ENCODE measurements at places on chromosomes 3 and 15.

DNA sequence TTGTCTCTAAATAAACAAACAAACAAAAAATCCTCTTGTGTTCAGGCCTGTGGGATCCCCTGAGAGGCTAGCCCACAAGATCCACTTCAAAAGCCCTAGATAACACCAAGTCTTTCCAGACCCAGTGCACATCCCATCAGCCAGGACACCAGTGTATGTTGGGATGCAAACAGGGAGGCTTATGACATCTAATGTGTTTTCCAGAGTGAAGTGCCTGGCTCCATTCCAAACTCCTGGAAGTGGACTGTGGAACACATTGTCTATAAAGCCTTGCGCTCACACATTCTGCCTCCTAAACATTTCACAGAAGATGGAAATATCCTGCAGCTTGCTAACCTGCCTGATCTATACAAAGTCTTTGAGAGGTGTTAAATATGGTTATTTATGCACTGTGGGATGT, 57.0 kb downstream of the MLH1 start:
- DNase-seq, result no peak

- DNase-seq, result no peak
Measured at GRCh38 chr15:53831907-53832770, 72.7 kb upstream of the WDR72 start.

- no peak for DNase-seq
Measured at GRCh38 chr15:38788918-38789317, 224.3 kb upstream of the RASGRP1 start.

DNA sequence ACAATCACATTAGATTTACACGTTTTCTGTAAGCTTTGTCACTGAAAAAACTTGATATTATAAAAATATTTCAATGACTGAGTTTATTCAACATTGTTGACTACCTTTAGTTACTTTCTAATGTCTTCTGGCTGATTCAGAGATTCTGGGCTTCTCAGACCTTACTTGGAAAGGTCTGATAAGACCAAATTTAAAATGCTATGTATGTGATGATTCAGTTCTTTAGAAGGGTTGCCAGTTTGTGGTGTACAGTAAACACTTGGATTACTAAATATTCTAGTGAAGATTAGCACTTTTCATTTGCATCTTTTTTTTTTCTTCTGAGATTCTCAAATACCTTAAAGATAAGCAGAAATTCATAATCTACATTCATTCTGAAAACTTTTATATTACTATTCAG, 49.8 kb downstream of the SGO1 start:
- no peak for DNase-seq

DNA sequence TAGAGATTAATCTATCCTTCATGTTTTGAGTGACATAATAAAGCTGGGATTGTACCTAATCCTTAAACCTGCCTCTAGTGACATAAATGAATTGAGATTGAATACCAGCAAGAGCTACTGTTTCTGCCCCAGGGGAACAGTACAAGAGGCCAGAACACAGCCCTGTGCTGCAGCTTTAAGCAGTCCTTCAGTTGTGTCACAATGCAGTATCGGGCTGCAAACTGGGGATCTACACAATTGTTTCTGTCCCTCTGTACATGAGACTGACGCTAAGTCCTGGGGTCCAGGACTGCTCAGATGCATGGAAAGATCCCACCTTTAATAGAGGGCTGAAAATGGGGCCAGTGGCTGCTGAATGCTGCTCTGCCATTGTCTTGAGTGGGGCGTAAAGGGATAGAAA, 87.5 kb downstream of the MINAR1 start:
- no peak for DNase-seq

DNA sequence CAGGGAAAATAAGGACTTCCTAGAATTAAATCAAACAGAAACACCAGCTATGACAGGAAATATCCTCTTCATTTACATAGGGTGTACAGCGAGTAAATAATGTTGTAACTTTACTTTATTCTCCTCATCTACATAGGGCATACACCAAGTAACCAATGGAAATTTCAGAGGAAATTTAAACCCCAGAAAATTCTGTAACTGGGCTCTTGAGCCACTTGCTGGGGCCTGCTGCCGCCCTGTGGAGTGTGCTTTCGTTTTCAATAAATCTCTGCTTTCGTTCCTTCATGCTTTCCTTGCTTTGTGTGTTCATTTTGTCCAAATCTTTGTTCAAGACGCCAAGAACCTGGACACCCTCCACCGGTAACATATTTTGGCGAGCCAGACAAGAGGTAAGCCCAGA, 990.4 kb upstream of the CADM2 start:
- DNase-seq, result no peak

- no peak for DNase-seq
Measured at GRCh38 chr3:187521546-187521945, 148.6 kb downstream of the SST start.

DNA sequence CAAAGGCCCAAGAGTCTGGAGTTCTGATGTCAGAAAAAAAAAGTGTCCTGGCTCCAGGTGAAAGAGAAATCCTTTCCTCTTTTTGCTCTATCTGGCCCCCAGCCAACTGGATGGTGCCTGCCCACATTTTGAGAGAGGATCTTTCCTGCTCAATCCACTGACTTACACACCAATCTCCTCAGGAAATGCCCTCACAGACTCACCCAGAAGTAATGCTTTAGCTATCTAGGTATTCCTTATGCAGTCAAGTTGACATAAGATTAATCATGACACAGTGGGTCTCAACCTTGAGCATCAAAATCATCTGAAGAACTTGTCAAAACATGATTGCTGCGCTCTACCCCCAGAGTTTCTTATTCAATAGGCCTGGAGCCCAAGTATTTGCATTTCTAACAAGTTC, 31.2 kb downstream of the STRIT1 start:
- DNase-seq, result no peak

DNA sequence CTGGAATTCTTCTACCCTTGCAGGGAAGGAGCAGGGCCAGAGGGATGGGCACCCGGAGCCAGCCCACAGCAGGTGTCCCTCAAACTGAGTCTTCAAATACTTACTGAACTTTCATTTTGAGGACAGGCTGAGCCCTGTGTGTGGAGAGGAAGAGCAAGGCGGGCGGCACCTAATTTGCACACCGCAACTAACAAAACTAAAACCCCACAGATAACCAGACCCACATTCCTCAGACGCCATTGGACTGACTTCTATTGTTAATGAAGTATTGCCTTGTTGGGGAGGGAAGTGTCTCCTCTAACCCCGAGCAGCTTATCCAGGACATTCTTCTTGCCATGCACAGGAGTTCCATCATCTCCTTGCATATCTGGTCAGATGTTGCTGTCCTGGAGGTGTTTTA, 105.2 kb upstream of the NR2E3 start:
- DNase-seq, result no peak

- DNase-seq, result peak; percentile 2
Measured at GRCh38 chr15:65952391-65953053, 83.2 kb downstream of the RAB11A start.

- no peak for DNase-seq
Measured at GRCh38 chr15:34154725-34155204, 52.9 kb downstream of the PGBD4 start.

DNA sequence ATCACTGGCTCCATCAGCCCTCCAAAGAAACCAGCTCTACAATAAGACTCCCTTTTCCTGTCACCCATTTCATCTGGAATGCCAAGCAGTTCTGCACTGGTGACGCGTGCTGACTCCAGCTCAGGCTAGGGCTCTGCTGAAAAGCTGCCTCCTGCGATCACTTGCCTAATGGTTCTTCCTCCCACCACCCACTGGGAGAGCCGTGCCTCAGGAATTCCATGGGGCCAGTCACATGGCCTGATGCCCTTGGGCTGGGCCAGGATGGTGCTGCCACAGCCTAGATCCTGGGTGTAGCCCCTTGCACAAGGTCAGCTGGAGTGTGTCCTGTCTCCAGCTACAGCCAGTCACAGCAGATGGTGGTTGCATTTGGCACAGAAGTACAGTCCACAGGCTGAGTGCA, 98.9 kb downstream of the DNAJB8 start:
- no peak for DNase-seq

DNA sequence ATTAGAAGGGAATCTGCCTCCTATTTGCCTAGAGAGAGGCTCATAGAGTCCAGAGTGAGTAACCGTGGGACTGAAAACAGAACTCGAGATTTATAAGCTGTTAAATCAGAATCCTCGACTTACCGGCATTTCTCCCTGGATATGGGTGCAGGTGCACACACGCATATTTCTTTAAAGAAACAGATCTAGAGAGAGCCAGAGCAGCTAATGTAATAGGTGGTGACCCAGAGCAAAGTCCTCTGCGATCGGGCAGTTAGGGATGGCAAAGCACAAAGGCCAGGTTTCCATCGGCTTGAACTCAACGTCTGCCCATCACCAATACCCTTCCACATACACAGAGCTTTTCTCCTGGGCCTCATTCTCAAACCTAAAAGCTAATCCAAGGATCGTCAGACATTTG, 13.8 kb downstream of the RNF168 start:
- no peak for DNase-seq

- DNase-seq, result no peak
Measured at GRCh38 chr15:33032053-33032452, 162.5 kb downstream of the FMN1 start.

DNA sequence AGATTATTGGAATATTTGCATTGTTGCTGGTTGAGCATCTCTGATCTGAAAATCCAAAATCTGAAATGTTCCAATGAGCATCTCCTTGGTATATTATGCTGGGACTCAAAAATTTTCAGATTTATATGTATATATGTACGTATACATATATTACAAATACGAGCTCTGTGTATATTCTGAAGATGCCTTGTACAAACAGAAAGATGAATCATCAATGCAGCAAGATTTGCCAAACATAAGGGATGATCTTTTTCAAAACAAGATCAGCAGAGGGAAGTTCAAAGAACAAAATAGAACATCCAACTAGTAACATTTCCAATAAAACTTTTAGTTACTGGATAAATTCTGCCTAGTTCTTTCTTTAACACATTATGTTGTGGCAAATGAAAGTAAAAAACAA, 42.5 kb downstream of the HERC1 start:
- no peak for DNase-seq

GRCh38 chr15:80264031-80264430, 12.0 kb upstream of the CTXND1 start:
- DNase-seq, result no peak

DNA sequence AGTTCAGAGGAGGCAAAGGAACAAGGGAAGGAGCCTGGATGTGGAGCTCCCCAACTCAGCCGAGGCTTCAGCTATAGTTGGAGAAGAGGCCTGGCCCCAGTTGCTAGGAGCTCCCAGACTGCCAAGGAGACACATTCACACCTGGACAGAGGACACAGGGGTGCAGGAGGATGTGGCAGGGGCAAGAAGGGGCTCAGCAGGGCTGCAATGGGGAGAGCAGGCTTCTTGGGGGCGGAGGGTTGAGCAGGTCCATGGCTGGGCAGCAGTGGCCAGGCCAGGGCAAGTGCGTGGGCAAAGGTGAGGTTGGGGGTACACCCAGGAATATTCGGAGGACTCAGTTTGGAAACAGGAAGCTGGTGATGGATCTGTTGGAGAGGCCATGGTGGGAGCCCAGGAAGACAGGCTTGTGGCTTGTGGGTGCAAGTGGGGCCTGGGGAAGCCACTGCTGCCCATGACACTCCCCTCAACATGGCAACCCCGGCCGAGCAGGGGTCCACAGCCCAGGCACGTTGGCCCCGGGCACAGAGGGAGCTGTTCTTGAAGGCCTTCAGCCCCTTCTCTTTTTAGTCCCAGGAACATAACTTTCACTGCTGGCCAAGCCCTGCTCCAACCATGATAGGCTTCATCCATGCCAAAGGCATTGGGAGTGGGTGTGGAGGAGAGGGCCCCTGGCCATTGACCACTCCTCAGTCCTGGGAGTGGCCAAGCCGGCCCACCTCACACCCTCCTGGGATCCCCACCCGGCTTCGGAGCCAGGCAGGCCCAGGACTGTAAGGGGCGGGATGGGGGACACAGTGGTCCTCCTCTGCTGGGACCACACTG, 33.3 kb downstream of the TSPAN3 start:
- no peak for DNase-seq

DNA sequence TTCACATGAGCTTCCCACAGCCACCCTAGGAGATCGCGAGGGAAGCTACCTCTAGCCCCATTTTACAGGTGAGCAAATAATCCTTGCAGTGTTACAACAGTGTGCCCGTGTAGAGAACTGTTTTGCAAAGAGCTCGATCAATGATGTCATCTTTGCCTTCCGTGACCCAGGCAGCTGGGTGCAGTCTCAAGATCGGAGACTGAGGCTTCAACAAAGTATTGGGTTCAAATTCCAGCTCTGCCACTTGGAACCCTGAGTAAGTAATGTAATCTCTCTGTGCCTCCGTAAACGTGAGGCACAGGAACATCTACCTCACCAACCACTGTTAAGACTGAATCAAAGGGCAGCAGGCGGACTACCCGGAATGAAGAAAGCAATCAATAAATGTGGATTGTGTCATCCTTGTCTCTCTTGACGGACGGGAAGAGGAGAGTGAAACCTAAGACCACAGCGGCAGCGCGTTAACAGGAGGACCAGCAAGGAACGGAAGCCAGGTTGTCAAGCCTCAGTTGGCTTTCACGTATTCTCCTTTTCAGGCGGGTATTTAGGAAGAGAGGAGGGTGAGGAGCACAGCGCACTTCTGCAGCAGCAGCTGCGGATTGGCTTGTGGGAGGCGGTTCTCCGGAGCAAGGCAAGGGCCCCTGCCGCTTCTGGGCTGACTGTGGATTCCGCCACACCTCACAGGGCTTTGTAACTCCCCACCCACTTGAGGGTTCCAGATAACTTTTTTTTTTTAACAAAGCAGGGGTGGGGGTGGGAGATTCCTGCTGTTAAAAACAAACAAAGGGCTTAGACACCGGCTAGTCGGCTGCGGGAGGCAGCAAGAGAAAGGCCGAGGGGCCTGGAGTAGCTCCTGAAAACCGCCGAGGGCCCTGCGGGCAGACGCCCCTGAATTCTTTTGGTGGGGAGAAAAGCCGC, 1.5 kb upstream of the SMAD3 start:
- no peak for DNase-seq

DNA sequence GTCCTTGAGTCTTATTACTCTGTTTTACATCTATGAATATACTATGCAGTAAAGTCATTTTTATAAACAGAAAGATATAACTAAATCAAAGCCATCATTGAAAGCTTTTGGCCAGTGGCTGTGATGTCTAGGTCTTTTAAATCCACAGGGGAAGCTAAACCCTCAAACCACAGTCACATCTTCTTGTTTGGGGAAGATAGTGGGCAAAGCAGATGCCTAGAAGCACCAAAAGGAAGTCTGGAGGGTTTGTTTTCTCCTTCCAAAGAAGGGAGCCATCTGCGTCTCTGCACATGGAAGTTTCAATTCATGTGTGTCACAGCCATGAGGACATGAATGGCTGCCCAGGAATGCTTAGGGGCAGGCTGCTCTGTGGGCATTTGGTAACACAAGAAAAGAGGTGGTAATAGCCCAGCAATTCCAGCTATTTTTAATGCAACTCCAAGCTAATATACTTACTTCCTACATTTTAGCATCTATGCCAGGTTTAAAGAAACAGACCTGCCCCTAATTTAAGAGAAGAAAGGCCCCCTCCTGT, 322.2 kb downstream of the SLC9A9 start:
- DNase-seq, result no peak

GRCh38 chr3:50028346-50028745, 60.4 kb upstream of the RBM5 start:
- no peak for DNase-seq

DNA sequence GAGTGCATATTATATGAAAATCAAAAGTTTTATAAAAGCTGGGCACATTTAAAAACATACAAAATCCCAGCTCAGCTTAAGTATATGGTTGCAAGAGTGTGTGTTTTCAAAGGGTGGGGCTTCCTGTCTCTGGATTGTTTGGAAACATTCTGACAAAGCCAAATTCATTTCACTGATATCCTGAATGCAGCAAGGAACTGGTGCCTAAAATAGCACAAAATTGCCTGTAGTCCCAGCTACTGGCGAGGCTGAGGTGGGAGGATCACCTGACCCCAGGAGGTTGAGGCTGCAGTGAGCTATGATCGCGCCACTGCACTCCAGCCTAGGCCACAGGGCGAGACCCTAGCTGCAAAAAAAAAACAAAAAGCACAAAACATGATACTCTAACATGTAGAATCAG, 13.0 kb upstream of the TJP1 start:
- DNase-seq, result no peak

All from amniotic stem cell (primary cell).